ENCODE measurements at places on chromosomes 13 and 19. TPM values are rescaled to one million over a fixed set of nuclear protein-coding genes. Genes with fewer than 3 reads are reported as not detected.

The PGLYRP2 gene
- not detected for total RNA-seq

DNA sequence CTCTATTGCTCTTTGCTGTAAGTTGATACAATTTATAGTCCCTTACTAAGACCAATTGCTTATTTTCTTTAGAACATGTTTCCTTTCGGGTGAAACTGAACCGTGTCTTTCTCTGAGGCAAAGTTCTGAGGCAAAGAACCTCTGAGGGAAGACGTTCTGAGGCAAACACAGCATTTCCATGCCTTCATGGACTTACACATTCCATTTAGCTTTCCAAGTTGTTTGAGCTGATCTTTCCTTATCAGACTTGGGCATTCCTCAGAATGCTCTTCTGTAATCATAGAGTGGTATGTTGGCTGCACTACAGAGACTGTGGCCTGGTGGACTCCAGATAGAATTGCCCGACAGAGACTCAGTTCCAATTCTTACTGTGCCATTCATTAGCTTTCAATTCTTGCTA, 579.1 kb downstream of the KCTD12 start:
- DNase-seq, result no peak

- no peak for DNase-seq
Observed at GRCh38 chr19:5057860-5058259, 88.9 kb downstream of the KDM4B start.

DNA sequence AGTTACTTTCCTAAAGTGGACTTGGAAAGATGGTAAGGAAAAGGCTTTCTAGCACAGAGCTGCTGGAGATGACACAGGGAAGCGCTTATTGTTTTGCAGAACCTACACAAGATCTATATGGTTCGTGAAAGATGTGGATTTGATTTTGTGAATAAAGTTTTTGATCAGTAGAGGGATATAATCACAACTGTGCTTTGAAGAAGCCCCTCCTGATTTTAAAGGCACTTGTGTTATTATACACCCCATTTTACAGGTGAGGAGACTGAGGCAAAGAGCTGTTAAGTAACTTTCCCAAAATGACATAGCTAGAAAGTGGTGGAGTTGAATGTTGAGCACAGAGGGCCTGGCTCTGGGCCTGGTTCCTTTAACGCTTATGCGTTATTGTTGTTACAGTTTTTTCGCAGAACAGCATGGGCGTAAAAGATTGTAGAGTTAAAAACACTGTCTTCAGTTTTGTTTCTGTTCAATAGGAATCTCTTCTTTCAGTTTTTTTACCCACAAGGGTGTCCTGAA, 1.4 kb downstream of the TDRD3 start:
- no peak for DNase-seq

GRCh38 chr13:59621773-59622172, 542.0 kb downstream of the DIAPH3 start:
- no peak for DNase-seq

DNA sequence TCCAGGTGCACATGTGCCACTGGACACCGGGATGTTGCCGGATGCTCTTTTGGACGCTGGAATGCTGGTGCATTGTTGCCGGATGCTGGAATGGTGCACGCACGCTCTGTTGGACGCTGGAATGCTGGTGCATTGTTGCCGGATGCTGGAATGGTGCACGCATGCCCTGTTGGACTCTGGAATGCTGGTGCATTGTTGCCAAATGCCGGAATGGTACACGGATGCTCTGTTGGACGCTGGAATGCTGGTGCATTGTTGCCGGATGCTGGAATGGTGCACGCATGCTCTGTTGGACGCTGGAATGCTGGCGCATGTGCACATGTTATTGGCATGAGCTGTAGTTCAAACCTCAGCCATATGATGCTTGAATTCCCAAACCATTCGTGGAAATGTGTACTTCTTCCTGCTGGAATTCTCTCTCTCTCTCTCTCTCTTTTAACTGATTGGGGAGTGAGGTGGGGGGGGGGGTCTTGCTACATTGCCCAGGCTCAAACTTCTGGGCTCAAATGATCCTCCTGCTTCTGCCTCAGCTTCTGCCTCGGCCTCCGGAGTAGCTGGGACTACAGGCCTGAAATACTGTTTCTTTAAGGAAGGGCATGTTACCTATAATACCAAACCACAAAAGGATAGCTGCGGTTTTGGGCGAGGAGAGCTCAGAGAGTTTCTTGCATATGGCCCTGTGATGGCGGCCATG, 1.2 kb upstream of the MCF2L start:
- DNase-seq, result no peak

- no peak for DNase-seq
Observed at GRCh38 chr13:22499919-22500318, 680.9 kb upstream of the SGCG start.

All from Calu3 (cell line).